T-helper 2 cell (primary cell): ENCODE measurements at places on chromosomes 7 and 10.

- no peak for DNase-seq
Measured at GRCh38 chr10:63866747-63867140, 345.5 kb downstream of the REEP3 start.

GRCh38 chr10:22344249-22344648, 1.0 kb upstream of the SPAG6 start:
- DNase-seq: no peak

DNA sequence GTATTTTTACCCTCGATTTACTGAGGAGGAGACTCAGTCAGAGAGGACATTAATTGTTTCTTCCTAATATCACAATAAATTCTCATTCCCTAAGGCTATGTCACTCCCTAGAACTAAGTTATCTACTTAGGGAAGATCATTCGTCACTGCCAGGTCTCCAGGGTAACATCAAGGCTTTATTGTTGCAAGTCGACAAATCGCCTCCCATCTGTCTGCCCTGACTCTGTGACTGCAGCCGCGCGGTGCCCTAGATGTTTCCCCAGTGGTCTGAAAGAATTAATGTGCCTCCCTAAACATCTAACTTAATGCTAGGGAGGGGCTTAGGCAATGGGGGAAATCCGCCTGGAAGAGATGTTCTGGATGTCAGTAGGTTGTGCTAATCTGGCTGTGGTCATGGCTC, 558.8 kb upstream of the C7orf33 start:
- DNase-seq: no peak

- no peak for DNase-seq
Measured at GRCh38 chr7:66119245-66119850, 4.7 kb downstream of the CRCP start.

DNA sequence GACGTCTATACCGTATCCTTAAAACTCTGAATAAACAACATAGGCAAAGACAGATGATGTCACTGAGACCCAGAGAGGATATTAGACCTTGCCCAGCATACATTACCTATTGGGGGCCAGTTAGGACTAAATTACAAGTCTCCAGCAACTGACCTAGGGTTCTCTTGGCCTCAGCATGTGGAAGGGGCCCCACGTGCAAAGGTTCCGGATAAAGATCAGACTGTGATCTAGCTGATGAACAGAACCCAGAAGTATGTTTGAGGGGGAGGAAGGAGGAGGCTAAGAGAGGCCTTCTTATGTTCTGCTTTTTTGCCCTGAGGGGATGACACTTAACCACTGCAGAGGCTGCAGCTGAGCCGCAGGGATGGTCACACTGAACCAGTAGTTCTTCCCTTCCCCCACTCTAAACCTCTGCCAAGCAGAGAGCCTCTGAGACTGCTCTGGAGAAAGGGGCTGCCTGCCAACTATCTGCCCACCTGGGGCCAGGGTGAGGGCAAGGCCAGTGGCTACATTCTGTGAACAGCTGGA, 24.0 kb upstream of the KMT2C start:
- DNase-seq: no peak
